HFFc6 (cell line): ENCODE measurements at places on chromosomes 13 and 19. TPM values are rescaled to one million over a fixed set of nuclear protein-coding genes. Genes with fewer than 3 reads are reported as not detected.

GRCh38 chr13:22286338-22286737 lies 615.5 kb downstream of the FGF9 start:
- no peak for DNase-seq

DNA sequence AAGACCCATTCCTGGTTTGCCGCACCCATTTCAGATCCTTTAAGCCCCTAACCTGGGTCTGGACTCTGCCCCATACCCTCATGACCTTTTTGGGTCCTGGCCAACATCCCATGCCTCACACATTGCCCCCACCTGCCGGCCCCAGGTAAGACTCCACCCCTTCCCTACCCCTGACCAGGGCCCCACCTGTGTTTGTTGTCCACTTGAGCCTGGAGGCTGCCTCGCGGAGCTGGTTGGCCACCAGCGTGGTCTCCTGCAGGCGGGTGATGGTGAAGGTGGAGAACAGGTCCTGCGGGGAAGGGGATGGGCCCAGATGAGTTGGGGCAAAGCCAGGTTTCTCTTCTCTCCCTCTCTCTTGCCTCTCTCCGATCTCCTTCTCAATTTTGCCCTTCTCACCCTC lies 19.5 kb downstream of the MAN2B1 start:
- DNase-seq, result no peak

DNA sequence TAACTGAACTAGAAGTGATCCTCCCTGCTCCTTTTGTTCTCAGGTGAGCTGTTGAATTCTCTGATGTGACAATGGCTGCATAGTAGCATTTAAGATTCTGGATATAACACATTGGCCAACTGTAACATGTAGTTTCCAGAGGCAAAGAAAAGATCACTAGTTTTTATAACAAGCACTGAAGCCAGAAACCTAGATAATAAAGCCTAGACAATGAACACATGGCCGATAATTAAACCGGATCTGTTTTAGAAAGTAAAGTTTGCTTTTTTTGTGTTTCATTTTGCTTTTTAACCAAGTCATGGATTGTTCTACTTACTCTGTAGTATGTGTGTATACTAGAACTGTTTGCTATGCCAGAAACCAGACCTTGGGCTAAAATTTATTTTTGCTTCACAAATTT lies 225.5 kb upstream of the KLHL1 start:
- no peak for DNase-seq

DNA sequence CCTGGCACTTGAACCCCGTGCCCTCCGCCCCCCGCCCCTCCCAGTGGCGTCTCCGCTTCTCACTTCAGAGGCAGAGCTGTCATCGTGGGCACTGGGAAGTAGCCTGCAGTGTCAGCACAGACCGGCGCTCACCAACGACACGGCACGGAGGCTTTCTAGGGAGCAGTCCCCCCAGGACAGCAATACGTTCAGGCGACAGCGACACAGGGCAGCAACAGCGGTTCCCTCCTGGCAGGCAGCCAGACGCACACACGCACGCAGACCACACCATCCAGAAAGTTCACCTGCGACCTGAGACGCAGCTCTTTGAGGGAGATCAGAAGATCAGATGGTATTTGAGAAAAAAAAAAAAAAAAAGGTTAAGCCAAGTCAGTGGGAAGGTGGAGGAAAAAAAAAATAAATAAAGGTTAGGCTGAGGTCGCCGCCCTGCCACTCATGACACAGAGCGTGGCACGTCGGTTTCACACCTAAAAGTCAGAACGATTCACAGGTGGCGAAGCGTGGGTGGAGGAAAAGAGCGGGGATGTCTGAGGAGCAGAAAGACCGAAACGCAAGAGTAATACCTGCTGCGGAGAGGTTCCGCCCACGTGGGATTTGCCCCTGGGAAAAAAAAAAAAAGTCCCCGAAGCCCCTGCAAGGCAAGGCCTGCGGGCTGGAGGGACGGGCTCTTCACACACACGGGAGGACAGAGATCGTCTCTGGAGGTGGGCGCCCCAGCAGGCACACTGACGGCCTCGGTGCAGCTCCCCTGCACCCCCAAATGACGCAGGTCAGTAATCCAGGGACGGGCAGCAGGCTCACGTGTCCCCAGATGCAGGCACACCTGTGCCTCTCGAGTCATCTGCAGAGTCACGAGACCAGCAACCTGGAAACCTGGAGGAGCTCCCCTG lies 94.5 kb downstream of the GNG7 start:
- no peak for DNase-seq

DNA sequence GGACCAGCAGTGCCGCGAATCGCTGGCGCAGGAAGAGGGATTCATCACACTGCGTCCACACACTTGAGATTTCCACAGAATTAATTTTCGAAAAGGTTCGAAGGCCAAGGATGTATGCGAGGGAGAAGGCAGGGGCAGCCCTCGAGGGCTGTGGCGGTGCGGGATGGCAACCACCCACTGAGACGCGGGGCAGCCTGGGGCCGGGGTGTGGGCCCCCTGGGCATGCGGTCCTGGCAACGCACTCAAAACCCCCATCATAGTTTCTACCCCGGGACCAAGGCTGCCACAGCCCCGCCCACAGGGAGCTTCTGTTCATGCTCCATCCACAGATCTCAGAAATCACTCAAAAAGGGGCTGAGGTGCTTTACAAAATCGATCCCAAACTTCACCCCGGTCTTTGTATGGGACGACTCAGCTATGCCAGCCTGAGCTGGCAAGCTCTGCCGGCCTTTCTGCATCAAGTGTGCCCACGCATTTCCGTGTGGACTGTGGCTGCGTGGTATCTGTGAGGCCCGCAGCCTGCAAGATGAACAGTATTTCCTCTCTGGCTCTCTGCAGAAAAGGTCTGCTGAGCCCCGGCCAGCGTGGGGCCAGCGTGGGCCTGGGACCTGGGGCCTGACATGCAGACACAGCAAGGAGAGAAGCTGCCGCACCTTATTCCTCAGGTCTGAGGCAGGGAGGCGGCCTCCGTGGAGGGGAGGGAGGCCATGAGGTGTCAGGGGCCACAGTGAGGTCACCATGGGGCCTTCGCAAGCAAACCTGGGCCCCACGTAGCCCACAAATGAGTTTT lies 19.2 kb downstream of the ZNF787 start:
- DNase-seq, result no peak

- DNase-seq, result no peak
Measured at GRCh38 chr19:47241919-47242577, 11.0 kb upstream of the BBC3 start.

DNA sequence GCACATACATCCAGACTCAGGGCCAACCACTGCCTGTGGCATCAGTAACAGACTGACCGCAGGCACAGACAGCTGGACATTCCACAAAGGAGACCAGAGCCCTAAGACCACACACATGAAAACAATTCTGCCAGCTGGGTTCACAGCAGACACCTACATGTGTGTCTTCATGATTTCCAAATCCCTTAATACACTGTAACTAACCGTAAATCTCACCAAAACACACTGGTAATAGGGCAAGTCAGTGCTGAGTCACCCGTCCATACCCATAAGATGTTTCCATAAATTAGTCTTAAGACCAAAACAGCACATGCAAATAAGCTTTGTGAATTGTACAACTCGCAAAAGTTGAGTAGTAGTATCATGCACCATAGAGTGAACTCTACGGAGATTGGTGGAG lies 65.4 kb downstream of the TUBGCP3 start:
- DNase-seq, result peak; percentile 62

DNA sequence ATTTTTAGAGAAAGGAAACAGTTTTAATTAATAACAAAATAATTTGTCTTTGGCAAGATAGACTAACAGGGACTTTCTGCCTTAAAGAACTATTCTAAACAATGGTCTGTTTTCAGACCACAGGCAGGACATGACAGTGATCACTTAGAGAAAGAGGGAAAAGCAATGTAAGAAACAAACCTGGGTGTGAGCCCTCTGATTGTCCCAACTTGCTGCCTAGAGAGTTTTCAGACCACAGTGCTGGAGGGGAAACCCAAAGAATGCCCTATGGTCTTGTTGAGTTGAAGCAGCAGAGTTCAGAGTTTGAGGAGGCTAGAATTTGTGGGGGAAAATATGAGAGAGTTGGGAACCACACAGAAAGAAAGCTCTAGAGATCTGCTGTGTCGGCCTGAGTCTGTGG lies 38.1 kb downstream of the DGKH start:
- no peak for DNase-seq

- peak; percentile 72 for DNase-seq
Measured at GRCh38 chr19:32543115-32543900, 37.7 kb upstream of the PDCD5 start.

DNA sequence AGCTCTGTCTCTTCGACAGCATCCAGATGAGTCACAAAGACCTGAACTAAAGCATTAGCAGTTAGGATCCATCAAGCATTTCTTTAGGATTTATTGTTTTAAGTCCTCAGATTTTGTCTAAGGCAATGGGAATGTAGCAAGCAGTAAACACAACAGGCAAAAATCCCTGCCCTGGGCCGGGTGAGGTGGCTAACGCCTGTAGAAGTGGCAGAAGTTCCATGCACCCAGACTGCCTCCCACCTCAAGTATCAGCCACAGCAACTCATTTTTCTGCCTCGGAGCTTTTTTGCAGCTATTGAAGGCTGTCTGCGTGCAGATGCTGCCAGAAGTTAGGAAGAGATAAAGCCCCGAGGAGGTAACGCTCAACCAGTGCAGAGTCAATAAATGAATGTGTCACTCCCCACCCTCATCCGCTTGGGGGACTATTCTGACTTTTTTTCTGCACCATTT lies 47.1 kb upstream of the MRI1 start:
- DNase-seq, result peak; percentile 58

DNA sequence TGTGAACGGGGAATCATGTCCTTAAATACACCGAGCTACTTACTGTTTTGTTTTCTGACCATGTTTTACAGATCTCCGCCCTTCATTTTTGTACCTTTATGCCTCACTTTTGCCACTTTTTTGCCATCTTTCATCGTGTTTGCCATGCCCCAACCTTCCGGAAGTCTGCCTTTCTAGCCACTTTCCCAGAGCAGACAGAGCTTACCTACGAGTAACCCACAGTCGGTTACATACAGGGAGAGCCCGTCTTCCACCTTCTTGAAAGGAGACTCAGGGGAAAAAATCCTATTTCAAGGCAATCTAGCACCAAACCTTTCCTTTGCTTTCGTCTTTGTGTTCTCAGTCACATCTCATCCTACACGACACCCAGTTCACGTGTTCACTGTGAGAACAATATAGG lies 26.1 kb downstream of the RFPL4AL1 start:
- DNase-seq, result no peak

- peak; percentile 14 for DNase-seq
Measured at GRCh38 chr13:99176309-99177276, 24.1 kb upstream of the UBAC2 start.

DNA sequence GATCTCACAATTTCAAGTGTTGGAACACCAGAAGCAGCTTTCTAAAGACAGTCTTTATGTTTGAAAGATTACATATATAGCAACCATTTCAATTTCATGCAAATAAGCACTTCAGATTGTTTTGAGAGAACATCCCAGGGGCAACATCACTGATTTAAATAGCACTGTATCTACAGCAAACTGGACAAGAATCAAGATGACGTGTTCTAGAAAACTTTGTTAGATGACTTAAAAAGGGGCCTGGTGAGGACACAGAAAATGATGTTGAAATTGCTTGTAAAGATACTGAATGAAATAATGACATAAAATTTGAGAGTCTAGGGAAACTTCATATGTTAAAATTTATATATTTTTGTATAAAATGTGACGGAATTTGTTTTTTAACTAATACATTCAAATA lies 277.1 kb downstream of the KLF12 start:
- no peak for DNase-seq

- DNase-seq, result no peak
Measured at GRCh38 chr13:79846386-79846785, 365.4 kb downstream of the NDFIP2 start.

GRCh38 chr13:51324714-51325420 lies 14.6 kb upstream of the SERPINE3 start:
- DNase-seq, result no peak

DNA sequence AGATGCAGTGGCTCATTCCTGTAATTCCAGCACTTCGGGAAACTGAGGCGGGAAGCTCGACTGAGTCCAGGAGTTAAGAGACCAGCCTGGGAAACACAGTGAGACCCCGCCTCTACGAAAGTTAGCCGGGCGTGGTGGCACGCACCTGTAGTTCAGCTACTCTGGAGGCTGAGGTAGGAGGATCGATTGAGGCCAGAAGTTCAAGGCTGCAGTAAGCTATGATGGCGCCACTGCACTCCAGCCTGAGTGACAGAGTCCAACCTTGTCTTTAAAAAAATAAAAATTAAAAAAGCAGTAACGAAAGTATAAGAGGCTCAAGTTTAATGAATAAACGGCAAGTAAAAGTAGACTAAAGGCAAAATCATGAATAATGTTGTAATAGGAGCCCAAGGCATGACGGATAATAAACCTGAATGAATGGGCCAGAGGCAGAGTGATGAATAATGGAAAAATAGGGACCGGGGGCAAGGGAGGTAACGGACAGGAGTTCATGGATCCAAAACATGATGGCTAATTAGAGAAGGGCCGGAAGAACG lies 1.2 kb upstream of the TOMM40 start:
- DNase-seq, result no peak

DNA sequence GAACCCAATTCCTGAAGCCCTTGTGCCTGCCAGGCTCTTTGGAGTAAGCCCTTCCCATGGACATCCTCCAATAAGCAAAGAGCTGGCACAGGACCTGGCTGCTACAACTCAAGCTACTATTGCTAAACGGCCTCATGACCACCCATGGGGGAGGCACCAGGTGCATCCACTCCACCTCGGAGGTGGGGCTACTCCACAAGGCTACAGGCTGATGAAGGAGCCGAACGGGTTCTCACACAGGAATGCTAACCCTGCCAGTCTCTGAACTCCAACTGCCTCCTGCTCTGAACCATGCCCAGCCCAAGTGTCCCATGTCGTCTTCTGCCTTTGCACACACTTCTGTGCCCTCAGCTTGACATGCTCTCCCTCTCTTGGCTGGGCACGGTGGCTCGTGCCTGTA lies 10.0 kb downstream of the SYMPK start:
- no peak for DNase-seq

GRCh38 chr19:39065928-39066327 lies 18.2 kb upstream of the ACP7 start:
- no peak for DNase-seq

GRCh38 chr13:52765611-52766390 lies 26.2 kb upstream of the CNMD start:
- DNase-seq, result no peak

DNA sequence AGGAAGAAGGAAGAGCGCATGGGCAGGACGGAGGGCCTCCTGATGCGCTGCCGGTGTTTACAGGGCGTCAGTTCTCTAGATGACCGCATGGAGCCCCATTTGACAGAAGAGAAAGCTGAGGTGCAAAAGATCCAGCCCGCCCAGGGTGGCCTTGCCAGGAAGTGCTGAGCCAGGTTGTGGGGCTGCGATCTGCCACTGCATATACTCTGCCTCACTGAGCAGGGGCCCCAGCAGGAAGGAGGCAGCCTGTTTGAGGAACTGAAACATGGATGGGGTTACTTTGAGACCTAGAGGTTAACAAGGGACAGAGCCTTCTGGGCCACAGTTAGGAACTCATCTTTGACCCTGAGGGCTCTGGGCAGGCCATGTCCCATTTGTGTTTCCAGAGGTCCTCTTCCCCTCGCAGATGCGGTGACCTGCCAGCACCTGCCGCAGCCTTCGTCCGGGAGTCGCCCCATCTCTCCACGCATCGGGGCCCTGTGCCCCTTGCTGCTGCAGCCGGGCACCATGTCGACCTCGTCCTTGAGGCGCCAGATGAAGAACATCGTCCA lies 3.2 kb downstream of the EPN1 start:
- no peak for DNase-seq

The TNNI3 gene
- total RNA-seq, result not detected in 2 replicates

The SIGLECL1 gene
- not detected in 3 replicates for total RNA-seq

The CAPS gene
- total RNA-seq, result 1.8 to 2.3 TPM (median 2.3 TPM) in 3 replicates

The SIGLEC8 gene
- total RNA-seq, result not detected in 2 replicates

The ZNF829 gene
- 2.9 and 3.3 TPM in 2 replicates for total RNA-seq

The SOX1 gene
- not detected in 3 replicates for total RNA-seq

The SOX21 gene
- not detected in 3 replicates for total RNA-seq

The FCAR gene
- not detected in 3 replicates for total RNA-seq

The ZNF563 gene
- total RNA-seq, result 2.1 and 2.7 TPM in 2 replicates

The PEG3 gene
- total RNA-seq, result not detected in 3 replicates
